ENCODE measurements at places on chromosomes 3 and 15.

GRCh38 chr3:53588122-53588521 lies 93.7 kb downstream of the CACNA1D start:
- no peak for DNase-seq

DNA sequence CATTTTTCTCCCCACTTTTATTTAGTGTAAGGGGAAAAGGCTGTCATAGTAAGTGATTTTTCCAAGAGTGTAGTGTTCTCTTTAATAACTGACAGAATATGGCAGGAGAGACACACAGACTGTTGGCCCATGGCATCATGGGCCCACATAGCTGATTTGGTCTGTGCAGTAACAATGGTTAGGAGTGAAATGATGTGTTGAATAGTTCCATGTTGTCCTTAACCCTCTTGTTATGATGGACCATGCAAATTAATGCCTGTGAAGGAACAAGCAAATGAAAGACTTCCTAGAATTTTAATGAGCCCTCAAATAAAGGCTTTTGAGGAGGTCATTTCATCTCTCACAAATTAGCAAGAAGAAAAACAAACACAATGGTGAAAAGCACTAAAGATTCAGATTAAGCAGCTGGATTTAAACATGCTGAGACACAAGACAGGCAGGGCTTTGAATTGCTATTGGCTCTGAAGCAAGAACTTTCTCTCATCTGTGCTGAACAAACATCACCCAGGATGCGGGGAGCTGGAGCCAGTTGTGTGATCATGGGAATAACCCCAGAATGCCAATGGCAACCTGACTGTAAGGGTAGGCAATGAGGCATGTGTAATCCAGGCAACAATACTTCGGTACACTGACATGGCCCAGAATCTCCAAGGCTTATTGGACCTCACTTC lies 136.7 kb upstream of the VEPH1 start:
- no peak for DNase-seq

DNA sequence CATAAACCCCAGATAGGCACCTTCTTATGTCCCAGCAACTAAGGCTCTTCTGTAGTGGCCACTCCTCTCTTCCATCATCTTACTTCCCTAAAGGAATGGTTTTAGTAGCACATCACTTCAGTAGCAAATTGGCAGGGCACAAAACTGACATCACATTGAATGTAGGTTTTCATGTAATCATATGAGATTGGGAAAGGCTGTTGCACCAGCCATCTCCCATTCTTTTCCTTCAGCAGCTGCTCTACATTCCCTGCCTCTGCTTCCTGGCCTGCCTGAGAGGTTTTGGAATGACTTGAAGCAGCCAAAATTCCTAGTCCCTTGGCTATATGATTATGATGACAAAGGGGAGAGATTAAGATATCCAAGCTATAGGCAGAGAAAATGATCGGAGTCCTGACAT lies 36.5 kb downstream of the NSUN3 start:
- no peak for DNase-seq

GRCh38 chr3:127865941-127866340 lies 43.6 kb upstream of the MGLL start:
- DNase-seq, result peak; percentile 13

- DNase-seq, result no peak
Observed at GRCh38 chr3:119781330-119782198, at the start of gene NR1I2. TSS of gene NR1I2 (plus strand) at chr3:119782101.

- DNase-seq, result no peak
Observed at GRCh38 chr3:135581806-135582205, 383.7 kb upstream of the PPP2R3A start.

DNA sequence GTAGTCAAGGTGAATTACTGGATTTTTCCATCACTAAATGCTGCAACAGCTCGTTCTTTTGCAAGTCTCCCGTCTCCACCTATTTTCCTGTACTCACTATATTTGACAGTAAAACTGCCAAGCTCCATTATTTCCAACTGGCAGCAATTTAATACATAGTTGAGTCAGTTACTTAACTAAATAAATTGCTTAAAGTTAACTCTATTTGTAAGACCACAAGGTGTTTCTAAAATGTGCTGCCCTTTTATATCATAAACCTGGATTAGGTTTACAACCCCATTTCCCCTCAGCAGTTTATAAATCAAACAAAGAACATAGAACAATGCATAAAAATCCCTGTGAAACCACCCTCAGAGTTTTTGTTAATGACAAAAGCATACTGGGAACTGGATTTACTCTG lies 211.4 kb upstream of the DPH6 start:
- no peak for DNase-seq

DNA sequence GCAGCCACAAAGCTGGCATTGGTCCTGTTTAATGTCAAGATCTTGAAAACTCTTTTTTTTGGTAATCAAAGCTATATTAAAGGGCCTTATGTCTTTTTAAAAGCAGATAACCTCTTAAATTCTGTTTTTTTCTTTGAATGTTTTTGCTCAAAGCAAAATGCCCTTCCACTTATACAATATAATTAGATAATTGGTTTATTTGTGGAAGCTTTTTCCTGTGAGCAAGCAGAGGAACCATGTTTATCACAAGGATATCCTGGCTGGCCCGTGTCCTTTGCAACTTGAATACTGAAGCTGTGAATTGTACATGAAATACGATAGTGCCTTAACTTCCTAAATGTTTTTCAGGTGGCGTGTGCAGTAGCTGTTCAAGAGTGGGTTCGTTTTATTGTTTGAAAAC lies 2.6 kb downstream of the ST3GAL6 start:
- DNase-seq, result no peak

DNA sequence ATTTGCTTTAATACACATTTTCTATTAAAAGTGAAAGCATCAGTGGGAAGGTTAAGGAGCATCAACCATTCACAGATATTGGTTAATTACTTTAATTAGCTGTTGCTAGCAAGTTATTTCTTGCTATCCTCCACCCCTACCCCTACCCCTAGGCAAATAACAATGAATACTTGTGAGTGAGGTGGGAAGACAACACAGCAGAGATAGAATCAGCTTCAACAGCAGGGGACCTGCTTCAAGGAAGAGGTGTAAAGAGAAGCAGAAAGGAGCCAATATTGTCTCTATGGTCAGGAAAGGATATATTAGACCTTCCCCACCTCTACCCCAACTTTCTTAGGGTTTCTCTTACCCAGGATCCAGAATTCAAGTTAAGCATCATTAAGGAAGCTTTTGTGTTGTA lies 149.4 kb downstream of the SNRK start:
- no peak for DNase-seq

DNA sequence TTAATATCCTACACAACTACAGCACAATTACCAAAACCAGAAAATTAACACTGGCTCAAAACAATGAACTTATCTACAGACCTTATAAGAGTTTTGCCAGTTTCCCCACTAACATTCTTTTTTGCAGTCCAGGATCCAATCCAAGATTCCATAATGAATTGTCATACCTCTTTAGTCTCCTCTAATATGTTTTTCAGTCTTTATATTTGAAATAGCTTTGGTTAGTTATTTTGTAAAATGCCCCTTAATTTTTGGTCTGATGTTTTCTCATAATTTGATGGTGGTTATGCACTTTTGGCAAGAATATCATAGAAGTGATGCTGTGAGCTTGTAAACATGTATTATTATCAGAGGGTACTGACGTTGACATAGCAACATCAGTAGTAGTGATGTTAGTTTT lies 124.3 kb downstream of the ISL2 start:
- DNase-seq, result no peak

DNA sequence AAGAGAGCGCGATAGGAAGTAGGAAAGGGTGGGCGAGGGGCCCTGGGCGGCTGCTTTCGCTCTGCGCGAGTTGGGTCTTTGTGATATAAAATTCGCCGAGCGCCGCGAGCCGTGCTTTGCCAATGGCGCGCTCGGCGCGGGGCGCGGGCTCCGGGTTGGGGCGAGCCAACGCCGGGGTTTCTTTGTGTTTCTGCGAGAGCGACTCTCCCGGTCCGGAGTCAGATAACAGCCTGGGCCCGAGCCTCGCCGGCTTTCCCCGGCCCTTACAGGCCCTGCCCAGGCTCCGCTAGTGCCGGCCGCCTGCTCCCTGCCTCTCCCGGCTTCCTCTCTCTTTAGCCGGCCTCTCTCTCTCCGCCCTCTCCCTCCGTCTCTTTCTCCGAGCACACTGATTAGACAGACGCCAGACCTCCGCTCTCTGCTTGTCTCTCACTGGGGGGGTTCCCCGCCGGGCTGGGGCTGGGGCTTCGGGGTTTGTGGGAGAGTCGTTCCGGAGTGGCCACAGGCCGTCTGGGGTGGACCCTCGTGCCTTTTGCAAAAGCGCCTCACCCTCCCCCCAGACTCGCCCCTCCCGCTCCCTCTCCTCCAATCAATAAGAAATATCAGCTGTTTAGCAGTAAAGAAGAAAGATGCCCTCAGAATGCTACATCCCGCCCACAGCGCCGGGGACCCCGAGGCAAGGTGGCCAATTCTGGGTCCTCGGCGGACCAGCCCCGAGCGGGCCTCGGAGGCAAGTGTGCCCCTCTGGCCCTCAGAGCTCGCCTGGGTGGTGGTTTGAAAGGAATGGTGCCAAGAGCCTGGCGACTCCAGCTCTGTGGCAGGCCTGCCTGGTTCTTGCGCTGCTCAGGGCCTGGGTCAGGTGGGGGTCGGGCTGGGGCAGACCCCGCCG lies 2.9 kb downstream of the NR2F2 start:
- no peak for DNase-seq

DNA sequence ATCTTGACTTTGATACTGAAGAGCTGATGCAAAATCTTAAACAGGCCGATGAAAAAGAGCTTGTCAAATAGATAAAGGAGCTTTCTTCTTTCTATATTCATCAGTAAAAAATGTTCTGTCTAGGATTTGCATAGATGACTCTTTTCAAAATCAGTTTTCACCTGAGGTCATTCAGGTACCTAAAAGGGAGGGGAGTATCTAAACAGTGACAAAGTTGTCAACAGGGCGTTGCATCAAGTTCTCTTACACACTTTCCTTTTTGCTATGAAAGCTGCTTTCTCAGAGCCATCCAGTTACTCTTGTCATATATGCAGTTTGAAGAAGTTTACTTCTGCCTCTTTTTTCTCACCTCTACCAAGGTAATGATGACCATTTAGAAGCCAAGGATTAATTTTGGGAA lies 60.0 kb downstream of the AKAP13 start:
- DNase-seq, result no peak

GRCh38 chr3:67489816-67490215 lies 164.6 kb downstream of the SUCLG2 start:
- DNase-seq, result no peak

- no peak for DNase-seq
Observed at GRCh38 chr3:130506031-130506430, 10.9 kb upstream of the COL6A6 start.

GRCh38 chr3:142910280-142910679 lies 21.4 kb upstream of the PCOLCE2 start:
- DNase-seq, result no peak

DNA sequence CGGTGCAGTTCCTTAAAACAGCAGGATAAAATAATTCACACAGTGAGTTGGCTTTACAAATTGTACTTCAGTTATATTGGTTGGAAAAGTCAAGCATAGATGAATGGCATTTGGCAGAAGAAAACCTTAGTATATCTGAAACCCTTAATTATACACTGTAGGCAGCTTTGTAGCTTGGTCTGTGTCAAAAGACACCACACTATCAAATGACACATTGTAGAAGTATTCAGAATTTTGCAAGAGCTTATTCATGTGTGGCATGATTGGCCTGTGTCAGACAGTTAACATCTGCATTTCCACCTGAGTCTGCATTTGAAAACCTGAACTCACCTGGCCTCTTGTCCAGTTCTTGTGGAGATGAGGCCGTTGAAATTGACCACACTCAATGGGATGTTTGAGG lies 13.8 kb downstream of the TMEM266 start:
- no peak for DNase-seq

DNA sequence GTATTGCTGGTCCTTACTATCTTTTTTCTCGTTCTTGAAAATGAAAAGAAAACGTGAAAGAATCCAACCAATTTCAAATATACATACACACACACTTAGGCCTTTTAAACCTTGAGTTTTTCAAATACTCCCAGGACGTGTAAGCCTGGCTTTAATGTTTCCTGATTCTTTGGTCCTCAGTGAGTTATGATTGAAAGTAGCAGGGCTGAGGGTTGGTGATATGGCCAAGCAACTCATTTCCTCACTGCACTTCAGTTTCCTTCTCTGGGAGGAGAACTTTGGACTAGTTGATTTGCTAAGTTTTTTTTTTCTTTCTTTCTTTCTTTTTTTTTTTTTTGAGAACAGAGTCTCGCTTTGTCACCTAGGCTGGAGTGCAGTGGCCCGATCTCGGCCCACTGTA lies 34.6 kb downstream of the CHD2 start:
- no peak for DNase-seq

- DNase-seq, result no peak
Observed at GRCh38 chr3:20225769-20226168, 39.8 kb upstream of the SGO1 start.

DNA sequence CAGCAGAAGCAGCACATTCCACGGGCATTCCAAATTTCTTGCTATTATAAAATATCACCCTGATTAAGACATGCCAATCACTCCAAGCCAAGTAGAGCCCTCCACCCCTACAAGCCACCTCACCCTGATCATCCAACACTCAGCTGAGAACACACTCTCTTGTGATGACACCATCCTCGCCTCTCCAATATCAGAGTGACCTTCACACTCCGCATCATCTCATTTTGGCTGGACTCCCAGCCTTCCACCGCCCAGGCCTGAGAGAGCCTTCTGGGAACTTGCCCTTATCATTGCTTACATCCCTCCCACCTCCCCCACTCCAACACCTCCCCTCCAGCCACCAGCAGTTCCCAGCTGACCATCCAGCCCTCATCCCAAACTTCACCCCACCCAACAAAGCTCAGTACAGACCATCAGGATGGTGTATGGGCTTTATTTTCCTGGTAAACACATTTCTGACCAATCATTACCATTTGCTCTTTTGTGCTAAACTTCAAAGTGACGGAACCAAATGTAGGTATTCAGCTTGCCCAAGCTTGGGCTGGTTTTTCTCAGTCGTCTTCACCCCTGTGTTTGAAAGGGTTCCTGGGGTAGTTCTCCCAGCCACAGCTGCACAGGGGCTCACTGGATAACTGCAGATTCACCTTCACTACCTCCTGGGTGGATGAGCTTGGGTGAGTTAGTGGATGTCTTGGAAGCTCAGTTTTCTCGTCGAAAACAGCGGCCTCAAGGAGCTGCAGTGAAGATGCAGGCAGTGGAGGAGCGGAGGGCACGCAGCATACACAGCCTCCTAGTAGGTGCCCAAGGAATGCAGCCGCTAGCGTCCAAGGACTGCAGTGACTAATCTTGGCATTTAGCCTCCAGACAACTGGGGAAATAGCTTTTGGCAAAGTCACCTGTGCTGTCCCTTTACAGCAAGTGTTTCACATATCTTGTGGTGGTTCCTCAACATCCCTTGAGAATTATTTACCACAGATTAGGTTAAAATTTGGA lies 115.1 kb downstream of the LIPC start:
- no peak for DNase-seq

DNA sequence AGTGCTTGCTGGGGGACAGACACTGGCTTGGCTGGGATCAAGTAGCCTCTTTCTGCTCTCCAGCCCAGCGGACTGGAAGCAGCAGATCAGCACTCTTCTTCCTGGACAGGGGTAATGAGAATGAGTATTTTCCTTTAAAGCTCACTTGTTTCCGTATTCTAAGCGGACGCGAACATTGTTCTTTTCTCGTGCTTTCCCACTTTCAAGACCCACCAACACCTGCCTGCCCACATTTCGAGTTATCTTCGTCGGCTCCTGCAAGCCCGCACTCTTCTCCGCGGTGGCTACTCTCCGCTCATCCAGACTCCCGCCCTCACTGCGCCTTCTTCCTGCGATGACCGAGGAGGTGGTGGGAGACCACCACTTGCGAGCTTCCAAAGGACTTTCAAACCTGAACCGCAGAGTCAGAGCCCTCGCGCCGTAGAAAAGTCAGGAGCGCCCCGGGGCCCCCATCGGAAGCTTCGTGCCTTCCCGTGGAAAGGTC lies 1.6 kb upstream of the PPM1L start:
- DNase-seq, result peak; percentile 12

GRCh38 chr15:31079519-31079918 lies 22.0 kb downstream of the TRPM1 start:
- DNase-seq, result no peak
